Activated T-helper 2 cell treated with anti-CD3 and anti-CD28 coated beads, Interferon-gamma antibody, Interleukin-2, Interleukin-4, amounts not matched to agents 10 μg/mL and 5 μg/mL and 100 μg/mL, durations not matched to agents 14 hours and 24 hours and 36 hours (primary cell): ENCODE measurements at places on chromosomes 3 and 15. TPM values are rescaled to one million over a fixed set of nuclear protein-coding genes. Genes with fewer than 3 reads are reported as not detected.
A peak's percentile ranks its signal among the peaks of the same experiment; 100 is the strongest.

Gene ATP13A4
- total RNA-seq: 0.74 and 2.3 TPM in 2 replicates

Gene CDHR4
- 0.16 TPM in 1 of 2 replicates, not detected in the other for total RNA-seq

Gene SV2B
- 0.02 TPM in 2 replicates for total RNA-seq

Gene TLR9
- total RNA-seq: 0.32 and 0.50 TPM in 2 replicates

Gene ITPKA
- total RNA-seq: 4.7 and 5.7 TPM in 2 replicates

Gene AHSG
- not detected in 2 replicates for total RNA-seq

Gene GOLGA8G
- not detected in 2 replicates for total RNA-seq

DNA sequence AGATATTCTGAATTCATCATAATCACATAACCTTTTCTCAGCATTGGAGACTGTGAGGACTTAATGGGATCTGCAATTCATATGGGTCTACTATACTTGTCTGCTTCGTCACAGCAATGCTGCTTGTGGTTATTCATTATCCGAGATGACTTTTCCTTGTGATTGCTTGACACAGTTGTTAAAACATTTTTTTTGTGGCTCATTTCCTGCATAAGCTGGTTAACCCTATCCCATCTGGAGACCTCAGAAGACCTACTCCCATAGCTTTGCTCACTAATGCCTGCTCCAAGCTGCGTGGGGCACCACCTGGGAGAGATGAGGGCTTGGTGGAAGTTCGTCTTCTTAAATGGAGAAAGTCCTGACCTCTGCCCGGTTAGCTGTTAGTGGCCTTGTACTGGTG lies 360.8 kb downstream of the CHST2 start:
- no peaks in the 10 kb centered on the region for H3K27me3 ChIP-seq
- no peaks in the 10 kb centered on the region for H3K36me3 ChIP-seq
- H3K27ac ChIP-seq: no peak overlapping the region
- no peaks in the 10 kb centered on the region for H3K4me1 ChIP-seq
- DNase-seq: no peak

DNA sequence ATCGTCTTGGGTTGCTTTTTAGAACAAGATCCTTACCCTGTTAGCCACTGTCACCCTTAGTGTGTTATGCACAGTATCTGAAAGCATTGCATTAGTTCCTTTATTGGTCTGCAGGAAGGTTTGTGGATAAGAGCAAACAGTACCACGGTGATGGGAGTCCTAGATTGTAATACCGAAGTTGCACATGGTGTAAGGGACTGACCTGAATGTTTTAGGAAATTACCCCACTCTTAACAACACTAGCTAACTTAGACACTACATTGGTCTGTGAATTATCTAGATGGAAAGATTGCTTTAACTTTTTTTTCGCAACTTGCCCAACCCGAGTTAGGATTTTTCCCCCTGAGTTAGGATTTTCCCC lies 1.3 kb downstream of the STT3B start:
- peak overlapping the region; percentile 96 for H3K4me3 ChIP-seq
- no peak for DNase-seq
- peak overlapping the region; percentile 92 for H3K27ac ChIP-seq
- H3K4me1 ChIP-seq: peaks cover 32% of the 10 kb centered on the region

- peaks cover 11% of the 10 kb centered on the region for H3K27me3 ChIP-seq
- no peak overlapping the region for H3K4me3 ChIP-seq
- no peaks in the 10 kb centered on the region for H3K4me1 ChIP-seq
- no peak for DNase-seq
These were observed 36.1 kb upstream of the HRH1 start for GRCh38 chr3:11118181-11118682.

DNA sequence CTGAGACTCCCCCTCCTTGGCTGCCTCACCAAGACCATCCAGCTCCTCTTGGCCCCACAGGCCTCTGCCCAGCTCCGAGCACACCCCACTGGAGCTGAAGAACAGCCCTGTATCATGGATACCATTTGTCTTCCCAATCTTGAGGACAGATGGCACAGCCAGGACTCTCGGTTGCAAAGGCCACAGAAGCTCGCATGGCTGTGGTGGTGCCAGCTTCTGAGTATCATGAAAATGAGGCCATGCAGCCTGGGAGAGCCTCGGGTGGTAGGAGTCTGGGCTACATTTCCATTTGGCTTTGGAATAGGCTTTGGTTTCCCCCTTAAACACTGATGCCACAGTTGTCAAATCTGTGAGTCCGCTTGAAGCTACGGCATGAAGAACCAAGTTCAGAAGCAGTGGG lies 106.6 kb downstream of the SEMA5B start:
- H3K4me1 ChIP-seq: peaks cover 2% of the 10 kb centered on the region
- DNase-seq: no peak
- H3K27me3 ChIP-seq: peaks cover 25% of the 10 kb centered on the region
- no peak overlapping the region for H3K27ac ChIP-seq

DNA sequence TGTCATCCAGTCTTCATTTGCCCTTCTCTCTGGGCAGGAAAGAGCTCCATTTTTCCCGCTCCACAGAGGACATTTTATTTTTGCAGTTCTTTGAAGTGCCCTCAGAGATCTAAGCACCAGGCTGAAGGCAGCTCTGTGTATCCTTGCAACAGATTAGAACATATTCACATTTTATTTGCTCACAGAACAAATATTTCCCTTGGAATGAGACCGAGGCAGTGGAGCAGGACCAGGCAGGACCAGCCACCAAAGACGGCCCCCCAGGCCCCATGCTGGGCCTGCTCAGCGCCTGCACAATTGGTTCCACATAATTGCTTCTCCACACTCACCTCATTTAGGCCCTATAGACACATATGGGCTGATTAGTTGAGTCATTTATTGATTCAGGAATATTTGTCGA lies 15.7 kb upstream of the ETV5 start:
- H3K4me3 ChIP-seq: no peak overlapping the region
- no peaks in the 10 kb centered on the region for H3K36me3 ChIP-seq
- peaks cover 24% of the 10 kb centered on the region for H3K27me3 ChIP-seq
- no peak for DNase-seq
- no peak overlapping the region for H3K27ac ChIP-seq
- H3K4me1 ChIP-seq: no peaks in the 10 kb centered on the region

- H3K27ac ChIP-seq: peak overlapping the region; percentile 68
- H3K36me3 ChIP-seq: peaks cover 39% of the 10 kb centered on the region
- H3K4me3 ChIP-seq: no peak overlapping the region
- peaks cover 39% of the 10 kb centered on the region for H3K4me1 ChIP-seq
- no peaks in the 10 kb centered on the region for H3K27me3 ChIP-seq
These were observed 363.5 kb downstream of the FOXP1 start for GRCh38 chr3:71219744-71220638.

GRCh38 chr15:56719021-56719612 lies 14.2 kb downstream of the ZNF280D start:
- H3K27me3 ChIP-seq: no peaks in the 10 kb centered on the region
- H3K36me3 ChIP-seq: peaks cover 32% of the 10 kb centered on the region
- H3K4me3 ChIP-seq: no peak overlapping the region
- H3K4me1 ChIP-seq: peaks cover 38% of the 10 kb centered on the region

DNA sequence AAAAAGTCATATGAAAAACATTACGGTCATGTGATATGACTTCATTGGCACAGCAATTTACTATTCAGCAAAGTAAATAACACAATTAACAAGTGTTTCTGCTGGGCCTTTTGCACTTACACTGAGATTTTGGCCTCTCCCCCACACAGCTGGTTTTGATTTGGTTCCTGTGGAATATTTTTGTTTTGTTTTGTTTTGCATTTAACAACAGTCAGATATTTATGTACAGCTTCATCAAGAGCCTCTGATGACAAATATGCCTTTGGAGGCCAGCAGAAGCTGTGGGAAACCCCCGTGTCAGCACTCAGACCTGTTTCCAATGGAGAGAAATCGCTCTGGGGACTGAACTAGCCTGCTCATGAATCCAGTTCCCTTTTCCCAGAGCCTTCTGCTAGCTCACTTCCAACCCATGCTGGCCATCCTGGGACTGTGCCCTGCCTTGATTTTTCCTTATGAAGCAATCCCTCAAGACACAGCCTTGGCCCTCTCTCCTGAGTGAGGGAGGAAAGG lies 161.9 kb downstream of the ATG7 start:
- no peaks in the 10 kb centered on the region for H3K4me1 ChIP-seq
- DNase-seq: no peak
- no peaks in the 10 kb centered on the region for H3K36me3 ChIP-seq
- no peaks in the 10 kb centered on the region for H3K27me3 ChIP-seq
- H3K27ac ChIP-seq: no peak overlapping the region

- H3K4me1 ChIP-seq: no peaks in the 10 kb centered on the region
- no peak overlapping the region for H3K27ac ChIP-seq
- no peaks in the 10 kb centered on the region for H3K36me3 ChIP-seq
- DNase-seq: no peak
- H3K27me3 ChIP-seq: no peaks in the 10 kb centered on the region
- H3K4me3 ChIP-seq: no peak overlapping the region
These were observed 324.5 kb upstream of the ROBO2 start for GRCh38 chr3:76715426-76715825.

DNA sequence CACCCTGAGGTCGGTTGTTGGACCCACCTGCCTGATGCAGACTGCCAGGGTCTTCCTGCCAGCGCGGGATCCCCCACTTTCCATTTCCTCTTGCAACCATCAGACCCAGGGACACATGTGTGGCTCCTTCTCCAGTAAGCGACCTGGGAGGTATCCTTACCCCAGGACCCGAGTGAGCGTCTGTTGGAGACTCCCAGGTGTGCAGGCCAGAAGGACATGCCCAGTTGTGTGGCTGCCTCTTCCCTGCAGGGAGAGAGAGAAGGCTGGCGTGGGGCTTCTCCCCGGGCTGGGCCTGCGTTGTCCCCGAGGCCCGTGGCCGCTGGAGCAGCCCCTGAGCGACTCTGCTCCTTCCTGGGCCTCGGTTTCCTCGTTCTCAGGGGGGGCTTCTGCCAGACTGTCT lies 56.8 kb downstream of the APBA2 start:
- no peak overlapping the region for H3K4me3 ChIP-seq
- no peaks in the 10 kb centered on the region for H3K27me3 ChIP-seq

GRCh38 chr3:184134746-184135148 lies 411 bp upstream of the EIF2B5 start:
- DNase-seq: no peak
- H3K27ac ChIP-seq: peak overlapping the region; percentile 92
- H3K27me3 ChIP-seq: peaks cover 2% of the 10 kb centered on the region
- H3K36me3 ChIP-seq: peaks cover 24% of the 10 kb centered on the region

DNA sequence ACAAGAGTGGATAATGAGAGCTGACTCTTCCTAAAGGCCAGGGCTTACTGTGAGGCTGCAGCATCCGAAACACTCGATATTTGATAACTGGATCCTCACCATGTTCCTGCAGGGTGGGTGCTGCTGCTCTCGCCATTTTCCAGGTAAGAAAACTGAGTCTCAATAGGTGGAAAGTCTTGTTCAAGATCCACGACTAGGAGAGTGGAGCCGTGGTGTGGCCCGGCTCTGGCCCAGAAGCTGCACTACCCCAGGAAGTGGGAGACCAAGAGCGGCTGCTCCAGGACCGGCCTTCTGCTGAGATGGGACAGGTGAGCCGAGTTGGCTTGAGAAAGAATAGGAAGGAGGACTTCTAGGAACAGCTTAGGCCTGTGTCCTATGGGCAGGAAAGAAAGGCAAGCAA lies 121.6 kb downstream of the SMAD6 start:
- H3K36me3 ChIP-seq: no peaks in the 10 kb centered on the region
- no peak for DNase-seq
- no peak overlapping the region for H3K4me3 ChIP-seq
- peaks cover 1% of the 10 kb centered on the region for H3K27me3 ChIP-seq
- H3K27ac ChIP-seq: no peak overlapping the region

GRCh38 chr3:140250010-140250855 lies 315.2 kb downstream of the CLSTN2 start:
- H3K4me3 ChIP-seq: no peak overlapping the region
- H3K4me1 ChIP-seq: no peaks in the 10 kb centered on the region
- H3K27me3 ChIP-seq: no peaks in the 10 kb centered on the region
- DNase-seq: no peak
- H3K27ac ChIP-seq: no peak overlapping the region

DNA sequence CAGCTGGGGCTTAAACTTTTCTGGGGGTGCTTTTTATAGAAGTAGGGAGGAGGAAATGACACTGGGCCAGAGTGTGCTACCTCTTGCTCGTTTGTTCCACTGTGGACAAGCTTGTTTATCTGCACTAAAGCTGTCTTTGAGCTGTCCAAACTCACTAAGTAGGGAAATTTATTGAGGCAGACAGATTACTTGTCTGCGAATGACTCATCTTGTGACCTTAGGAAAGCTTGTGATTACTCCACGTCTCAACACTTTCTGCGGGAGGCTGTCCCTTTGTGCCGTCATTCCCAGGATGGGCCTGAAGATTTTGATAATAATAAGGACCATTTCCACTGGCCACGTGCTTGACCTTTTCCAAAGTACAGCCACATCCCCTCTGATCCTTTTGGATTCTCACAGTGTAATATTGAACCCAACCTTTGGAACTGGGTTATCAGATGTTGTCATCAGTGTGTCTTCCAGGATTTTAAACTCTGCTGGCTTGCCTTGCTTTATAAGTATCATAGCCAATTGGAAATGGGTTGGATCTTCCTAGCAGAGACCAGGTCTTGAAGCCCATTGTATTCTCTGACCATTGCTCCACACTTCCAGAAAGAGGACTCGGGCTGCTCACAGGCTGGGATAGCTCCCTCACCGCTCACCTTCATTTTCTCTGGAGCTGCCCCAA lies 84.7 kb downstream of the AGBL1 start:
- no peaks in the 10 kb centered on the region for H3K36me3 ChIP-seq
- peaks cover 2% of the 10 kb centered on the region for H3K27me3 ChIP-seq
- DNase-seq: no peak

GRCh38 chr15:39907216-39907615 lies 12.8 kb downstream of the GPR176 start:
- peaks cover 2% of the 10 kb centered on the region for H3K4me1 ChIP-seq
- peaks cover 9% of the 10 kb centered on the region for H3K27me3 ChIP-seq
- no peaks in the 10 kb centered on the region for H3K36me3 ChIP-seq
- no peak for DNase-seq
- no peak overlapping the region for H3K4me3 ChIP-seq

DNA sequence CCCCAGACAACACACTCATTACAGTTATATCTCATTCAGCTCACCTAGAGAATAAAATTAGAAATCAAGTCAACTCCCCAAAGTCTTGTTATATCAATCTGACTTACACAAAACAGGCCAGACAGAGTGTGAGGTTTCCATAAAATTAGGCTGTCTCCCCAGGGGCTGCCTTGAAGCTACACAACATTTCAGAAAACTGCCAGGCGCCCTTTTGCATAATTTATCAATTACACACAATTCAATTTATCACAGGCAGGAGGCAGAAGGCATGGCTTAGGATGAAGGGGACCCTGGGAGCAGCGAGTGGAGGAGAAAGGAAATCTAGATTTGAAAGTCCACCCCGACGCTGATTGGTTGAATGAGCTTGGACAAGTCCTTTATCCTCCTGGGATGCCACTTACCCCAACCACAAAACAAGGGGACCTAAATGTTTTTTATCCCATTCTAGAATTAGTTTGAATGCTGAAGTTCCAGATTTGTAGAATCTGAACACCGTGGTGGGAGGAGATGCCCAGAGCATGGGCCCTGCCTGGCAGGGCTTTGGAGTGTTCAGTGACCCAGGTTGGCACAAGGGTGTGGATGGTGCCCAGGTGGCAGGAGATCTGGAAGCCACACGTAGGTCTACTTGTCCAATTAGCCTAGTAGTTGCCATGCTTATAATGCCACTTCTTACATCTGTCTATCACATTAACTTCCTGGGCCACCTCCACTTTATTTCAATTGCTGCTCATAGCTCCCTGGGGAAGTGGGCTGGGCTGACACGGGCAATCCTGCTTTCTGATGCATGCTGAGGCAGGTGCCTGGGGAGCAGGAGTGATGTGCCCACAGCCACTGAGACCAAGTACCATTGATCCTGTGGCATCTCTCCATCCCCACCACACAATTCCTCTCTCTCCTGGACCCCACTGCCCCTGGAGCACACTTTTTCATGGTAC lies 119.8 kb upstream of the TLE3 start:
- peaks cover 15% of the 10 kb centered on the region for H3K27me3 ChIP-seq
- no peaks in the 10 kb centered on the region for H3K4me1 ChIP-seq
- H3K36me3 ChIP-seq: no peaks in the 10 kb centered on the region
- DNase-seq: no peak
